ENCODE measurements at places on chromosomes 6 and 20. TPM values are rescaled to one million over a fixed set of nuclear protein-coding genes. Genes with fewer than 3 reads are reported as not detected.

DNA sequence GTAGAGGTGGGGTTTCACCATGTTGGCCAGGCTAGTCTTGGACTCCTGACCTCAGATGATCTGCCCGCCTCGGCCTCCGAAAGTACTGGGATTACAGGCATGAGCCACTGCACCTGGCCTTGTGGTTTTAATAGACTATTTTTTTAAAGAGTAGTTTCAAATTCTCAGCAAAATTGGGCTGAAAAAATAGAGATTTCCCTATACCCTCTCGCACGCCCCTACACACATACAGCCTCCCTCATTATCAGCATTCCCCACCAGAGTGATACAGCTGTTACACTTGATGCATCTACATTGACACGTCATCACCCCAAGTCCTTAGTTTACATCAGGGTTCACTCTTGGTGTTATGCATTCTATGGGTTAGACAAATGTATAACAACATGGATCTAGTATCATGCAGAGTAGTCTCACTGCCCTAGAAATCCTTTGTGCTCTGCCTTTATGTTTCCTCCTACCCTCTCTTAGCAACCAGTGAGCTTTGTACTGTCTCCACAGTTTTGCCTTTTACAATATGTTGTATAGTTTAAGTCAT lies 103.6 kb downstream of the CDYL start:
- no peak for DNase-seq

- peak; percentile 69 for DNase-seq
Measured at GRCh38 chr20:19735446-19735845, 22.6 kb upstream of the RIN2 start.

GRCh38 chr20:57384486-57384885 lies 6.7 kb upstream of the RBM38 start:
- DNase-seq = no peak

- DNase-seq = no peak
Measured at GRCh38 chr6:4888841-4889240, 112.6 kb downstream of the CDYL start.

GRCh38 chr6:24296944-24297343 lies 60.9 kb downstream of the DCDC2 start:
- DNase-seq = no peak

- DNase-seq = peak; percentile 84
Measured at GRCh38 chr6:28838634-28839442, 84.9 kb downstream of the TRIM27 start.

GRCh38 chr6:18245642-18246041 lies 18.7 kb downstream of the DEK start:
- no peak for DNase-seq

- DNase-seq = no peak
Measured at GRCh38 chr6:133609415-133610226, 279.3 kb upstream of the TCF21 start.

GRCh38 chr20:23021951-23022350 lies 13.2 kb upstream of the SSTR4 start:
- DNase-seq = no peak

- no peak for DNase-seq
Measured at GRCh38 chr20:61346996-61347395, 94.9 kb downstream of the CDH4 start.

- DNase-seq = no peak
Measured at GRCh38 chr6:1600063-1600763, 9.5 kb upstream of the FOXC1 start.

- DNase-seq = peak; percentile 75
Measured at GRCh38 chr6:5995949-5996713, 10.6 kb downstream of the NRN1 start.

The TNFRSF6B gene
- total RNA-seq = not detected

DNA sequence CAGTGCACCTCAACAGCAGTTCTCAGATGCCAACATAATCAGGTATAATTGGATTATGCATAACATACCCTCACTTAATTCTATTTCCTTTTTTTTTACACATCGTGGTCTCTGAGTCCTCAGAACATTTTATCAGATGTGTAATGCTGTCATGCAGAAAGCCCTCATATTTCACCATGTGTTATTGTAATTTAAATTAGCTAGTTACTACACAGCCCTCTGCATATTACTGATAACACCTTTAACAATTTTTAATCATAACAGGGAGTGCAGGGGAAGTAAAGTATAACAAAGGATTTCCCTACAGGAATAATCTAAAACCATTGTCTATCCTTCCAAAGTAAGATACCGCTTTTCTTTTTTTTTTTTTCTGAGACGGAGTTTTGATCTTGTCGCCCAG lies 91.9 kb upstream of the CCDC28A start:
- DNase-seq = no peak

The DACT2 gene
- 0.21 TPM for total RNA-seq

GRCh38 chr20:4886771-4887527 lies 114.4 kb downstream of the SLC23A2 start:
- no peak for DNase-seq

DNA sequence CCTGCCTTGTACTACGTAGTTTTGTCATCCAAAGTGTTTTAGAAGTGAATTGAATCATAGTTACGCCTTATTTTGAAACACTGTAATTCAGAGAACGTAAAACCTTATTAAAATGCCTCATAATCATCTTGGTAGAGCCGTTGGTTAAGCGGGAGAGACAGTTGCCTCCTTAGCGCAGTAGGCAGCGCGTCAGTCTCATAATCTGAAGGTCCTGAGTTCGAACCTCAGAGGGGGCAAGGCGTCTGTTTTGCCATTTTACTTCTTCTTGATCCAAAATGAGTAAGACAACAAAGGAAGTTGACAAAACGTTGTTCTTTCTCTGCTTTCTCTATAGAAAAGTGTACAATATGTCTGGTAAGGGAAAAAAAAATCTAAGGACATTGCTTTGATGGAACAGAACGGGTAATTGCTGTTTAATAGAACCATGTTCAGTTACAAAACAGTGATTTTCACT lies 20.7 kb upstream of the TRIM27 start:
- peak; percentile 61 for DNase-seq

- DNase-seq = no peak
Measured at GRCh38 chr6:111837007-111837406, 36.2 kb downstream of the FYN start.
